ENCODE measurements at places on chromosomes 11 and 22.

- DNase-seq = peak; percentile 16
Observed at GRCh38 chr22:32354360-32355351, 3.0 kb upstream of the RFPL3 start.

DNA sequence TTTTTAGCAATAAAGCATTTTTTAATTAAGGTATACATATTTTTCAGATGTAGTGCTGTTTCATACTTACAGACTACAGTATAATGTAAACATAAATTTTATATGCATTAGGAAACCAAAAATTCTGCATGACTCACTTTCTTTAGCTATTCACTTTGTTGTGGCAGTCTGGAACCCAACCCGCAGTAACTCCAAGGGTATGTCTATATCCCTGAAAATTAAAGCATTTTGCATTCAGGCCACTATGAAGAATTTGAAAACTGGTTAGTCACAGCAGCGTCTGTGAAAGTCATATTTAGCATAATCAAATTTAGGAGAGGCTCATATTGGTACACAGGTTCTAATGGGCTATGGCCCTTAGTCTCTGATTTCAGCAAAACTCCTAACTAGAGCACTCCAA, 46.8 kb downstream of the BBOX1 start:
- DNase-seq = no peak

DNA sequence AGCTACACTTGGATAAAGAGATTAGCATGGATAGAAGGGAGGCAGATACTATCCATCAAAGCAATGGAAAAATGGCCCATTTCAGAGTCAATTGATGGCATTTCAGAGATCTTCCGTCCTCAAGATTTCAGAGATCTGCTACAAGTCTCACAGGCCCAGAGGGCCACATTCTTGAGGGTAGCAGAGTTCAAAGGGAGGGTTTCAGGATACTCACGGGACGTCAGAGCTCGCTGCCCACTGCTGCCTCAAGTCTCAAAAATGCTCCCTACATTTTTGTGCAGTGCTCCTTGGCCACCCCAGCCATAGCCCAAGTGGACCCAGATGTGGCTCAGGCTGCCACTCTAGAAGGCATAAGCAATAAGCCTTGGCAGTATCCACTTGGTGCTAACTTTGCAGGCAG, 24.9 kb downstream of the RTL6 start:
- DNase-seq = no peak

- DNase-seq = no peak
Observed at GRCh38 chr11:17528181-17528691, 16.0 kb downstream of the USH1C start.

DNA sequence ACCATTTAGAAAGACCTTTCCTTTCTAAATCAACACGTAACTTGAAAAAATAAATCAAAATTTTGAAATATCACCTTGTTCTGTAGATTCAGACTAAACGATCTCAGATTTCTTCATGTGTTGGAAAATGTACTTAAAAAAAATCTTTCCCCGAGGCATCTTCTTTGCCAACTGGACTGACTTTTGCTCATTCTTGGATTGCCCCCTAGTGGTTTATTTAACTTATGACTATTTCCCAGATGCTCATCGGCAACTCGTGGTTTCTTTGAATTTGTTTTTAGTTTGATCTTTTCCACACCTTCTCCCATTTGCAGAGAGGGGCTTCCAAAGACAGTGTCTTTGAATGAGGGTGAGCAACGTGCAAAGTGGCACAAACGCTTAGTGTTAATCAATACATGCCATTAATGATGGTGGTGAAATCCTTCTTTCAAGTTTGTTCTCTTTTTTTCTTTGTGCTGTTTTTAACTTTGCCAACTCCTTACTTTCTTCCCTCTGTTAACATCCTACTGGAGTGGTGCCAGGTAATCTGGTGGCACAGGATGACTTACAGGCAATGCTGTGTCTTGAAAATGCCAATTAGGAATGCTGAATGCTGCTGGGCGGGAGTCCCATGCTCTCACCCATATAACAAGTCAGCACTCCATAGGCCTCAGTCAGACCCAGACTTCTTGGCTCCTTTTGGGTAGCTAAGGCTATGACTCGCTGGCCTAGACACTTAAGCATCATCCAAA, 18.3 kb downstream of the PRSS23 start:
- DNase-seq = peak; percentile 70

DNA sequence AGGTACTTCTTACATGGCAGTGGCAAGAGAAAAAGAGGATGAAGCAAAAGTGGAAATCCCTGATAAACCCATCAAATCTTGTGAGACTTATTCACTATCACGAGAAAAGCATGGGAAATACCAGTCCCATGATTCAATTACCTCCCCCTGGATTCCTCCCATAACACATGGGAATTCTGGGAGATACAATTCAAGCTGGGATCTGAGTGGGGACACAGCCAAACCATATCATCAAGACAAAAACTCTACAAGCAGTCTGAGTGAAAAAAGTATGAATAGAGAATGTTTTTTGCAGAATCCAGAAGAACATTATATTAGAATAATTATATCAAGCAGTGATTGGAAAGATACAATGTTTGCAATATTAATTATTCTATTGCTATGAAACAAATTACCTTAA, 893.7 kb downstream of the FAM181B start:
- no peak for DNase-seq
